ENCODE measurements at places on chromosomes 2 and 18.

DNA sequence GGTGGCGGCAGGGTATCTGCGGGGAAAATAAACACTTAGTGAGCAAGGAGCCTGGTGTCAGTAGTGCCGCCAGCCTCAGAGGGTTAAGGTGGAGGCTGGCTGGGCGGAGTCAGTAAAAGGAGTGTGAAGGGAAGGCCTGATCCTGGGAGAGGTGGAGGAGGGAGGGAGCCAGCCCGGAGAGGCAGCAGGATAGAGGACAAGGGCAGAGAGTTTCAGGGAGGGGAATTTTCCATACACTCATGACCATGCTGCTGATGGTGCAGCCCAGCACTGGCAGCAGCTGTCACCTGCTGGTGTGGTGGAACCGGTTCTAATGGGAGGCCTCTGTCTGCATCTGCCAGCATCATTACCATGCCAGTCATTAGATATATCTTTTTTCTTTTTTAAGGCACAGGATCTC is 2.0 kb upstream of the TEX44 start:
- DNase-seq: no peak

- no peak for DNase-seq
These were observed 34.9 kb downstream of the TEX44 start for GRCh38 chr2:231627384-231628120.

GRCh38 chr2:176380341-176380740 is 111.1 kb downstream of the MTX2 start:
- DNase-seq: no peak

GRCh38 chr2:203330434-203330833 is 2.2 kb downstream of the ABI2 start:
- DNase-seq: no peak

DNA sequence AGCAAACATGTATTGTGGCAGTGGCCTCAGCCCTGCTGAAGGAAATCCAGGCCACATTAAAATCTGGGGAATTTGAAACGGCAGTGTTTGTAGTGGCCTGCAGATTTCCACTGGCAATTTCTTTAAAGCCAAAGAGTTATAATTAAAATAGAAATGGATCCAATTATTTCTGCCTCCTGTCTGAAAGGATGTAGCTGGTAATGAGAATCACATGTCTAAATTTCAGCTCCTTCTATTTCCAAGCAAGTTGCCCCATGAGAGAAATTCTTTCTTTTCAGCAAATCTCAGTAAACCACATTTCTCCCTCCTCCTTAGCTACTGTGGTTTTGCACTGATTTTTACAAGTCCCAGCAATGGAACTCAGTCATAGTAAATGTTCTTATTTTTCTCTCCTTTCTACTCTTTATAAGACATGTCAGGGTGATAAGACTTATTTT is 55.4 kb upstream of the ZNF396 start:
- DNase-seq: no peak

GRCh38 chr2:138814123-138814898 is 34.1 kb upstream of the NXPH2 start:
- DNase-seq: no peak

GRCh38 chr2:73588177-73588576 is 54.0 kb downstream of the NAT8 start:
- DNase-seq: no peak

DNA sequence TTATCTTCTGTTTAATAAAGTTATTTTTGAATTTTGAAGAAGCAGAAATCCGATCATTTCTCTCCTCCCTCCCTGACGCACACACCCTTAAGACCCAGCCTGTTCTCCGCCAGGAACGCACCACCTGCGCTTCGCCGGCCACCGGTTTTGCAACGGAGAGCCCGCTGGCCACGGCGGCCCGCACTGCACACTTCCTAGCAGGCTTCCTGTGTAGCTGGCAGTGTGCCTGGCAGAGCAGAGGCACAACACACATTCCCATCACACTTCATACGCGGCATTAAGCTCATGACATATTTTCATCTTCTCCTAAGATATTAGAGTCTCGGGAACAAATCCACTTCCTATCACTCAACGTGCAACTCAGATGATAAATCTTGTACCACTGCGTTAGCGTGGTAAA is 148.0 kb downstream of the HDAC4 start:
- no peak for DNase-seq

DNA sequence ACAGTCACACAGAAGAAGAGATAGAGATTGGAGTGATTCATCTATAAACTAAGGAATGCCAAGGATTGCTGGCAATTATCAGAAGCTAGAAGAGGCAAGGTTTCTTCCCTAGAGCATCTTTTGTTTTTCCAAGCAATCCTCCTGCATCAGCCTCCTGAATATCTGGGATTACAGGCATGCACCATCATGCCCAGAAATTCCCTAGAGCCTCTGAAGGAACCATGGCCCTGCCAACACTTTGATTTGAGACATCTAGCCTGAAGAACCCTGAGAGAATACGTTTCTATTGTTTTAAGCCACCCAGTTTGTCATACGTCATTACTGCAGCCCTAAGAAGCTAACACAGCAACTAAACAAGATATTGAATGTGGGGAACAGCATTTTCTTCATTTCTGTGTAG is 525.0 kb downstream of the ERBB4 start:
- DNase-seq: no peak

- no peak for DNase-seq
These were observed 473.8 kb downstream of the DCC start for GRCh38 chr18:52813635-52814416.

DNA sequence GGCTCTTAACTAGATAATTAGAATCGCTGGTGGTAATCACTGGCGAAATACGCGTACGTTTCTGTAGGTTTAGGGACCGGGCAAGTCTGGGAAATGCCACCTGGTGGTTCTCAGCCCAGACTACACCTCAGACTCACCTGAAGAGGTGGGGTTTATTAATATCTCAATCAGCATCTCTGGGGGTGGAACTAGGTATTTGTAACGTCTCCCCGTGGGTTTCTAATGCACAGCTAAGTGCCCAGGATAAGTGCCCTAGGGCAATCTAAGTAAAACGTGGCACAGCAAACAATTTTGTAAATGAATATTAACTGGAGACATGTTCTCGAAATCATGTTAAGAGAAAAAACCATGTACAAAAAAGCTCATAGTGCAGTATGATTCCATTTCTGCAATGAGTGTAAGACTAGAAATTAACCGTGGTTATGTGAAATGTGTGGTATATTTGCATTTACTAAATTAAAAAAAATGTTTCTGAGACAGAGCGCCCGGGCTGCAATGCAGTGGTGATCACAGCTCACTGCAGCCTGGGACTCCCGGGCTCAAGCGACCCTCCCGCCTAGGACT is 760 bp upstream of the CNOT11 start:
- DNase-seq: no peak

DNA sequence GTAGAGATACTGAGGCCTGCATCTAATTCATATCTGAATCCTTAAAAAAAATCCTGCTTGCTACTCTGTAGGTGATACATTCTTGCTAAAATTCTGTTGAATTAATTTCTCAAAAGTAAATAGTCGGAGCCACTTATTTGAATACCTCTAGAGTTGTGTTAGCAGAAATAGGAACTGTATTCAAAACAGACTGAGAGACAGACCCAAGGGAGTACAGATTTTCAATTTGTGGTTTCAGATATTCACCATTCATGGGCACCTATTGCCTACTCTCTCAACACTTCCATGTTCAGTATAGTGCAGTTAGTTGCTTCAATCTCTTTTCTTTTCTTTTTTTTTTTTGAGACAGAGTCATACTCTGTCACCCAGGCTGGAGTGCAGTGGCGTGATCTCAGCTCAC is 46.6 kb upstream of the CTLA4 start:
- no peak for DNase-seq

GRCh38 chr2:219467736-219468075 is 31.0 kb upstream of the GMPPA start:
- DNase-seq: no peak

DNA sequence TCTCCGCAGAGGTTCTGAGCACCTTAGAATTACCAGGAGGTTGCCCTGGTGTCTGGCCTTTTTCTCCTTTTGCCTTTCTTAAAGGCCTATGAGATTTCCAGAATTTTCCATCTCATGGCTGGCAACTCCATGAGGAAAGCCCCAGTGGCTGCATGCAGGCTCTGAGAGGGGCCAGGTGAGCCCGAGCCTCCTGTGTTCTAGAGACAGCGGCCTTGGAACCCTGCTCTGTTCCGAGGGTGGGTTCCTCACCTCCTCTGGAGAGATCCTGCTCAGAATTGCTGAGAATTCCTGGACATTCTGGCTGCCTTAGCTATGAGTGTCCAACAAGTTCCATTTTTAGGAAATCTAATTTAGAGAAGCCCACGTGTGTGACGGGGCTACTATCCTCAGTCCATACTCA is 35.7 kb upstream of the HPCAL1 start:
- DNase-seq: no peak

DNA sequence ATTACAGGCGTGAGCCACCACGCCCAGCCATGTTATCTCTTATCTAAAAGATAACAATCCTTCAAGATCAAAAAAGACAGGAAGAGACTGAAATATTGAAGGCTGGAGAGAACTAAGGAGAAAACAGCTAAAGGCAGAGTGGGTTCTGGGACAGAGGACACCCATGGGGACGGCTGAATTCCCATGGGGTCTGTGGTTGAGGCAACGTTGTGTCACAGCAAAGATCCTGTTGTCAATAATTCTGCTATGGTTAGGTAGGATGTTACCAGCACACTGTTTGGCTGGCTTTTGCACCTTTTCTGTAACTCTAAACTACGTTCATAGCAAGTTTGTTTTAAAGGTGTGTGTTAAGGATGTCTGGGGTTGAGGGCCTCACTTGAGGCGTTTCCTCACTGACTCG is 137.7 kb upstream of the APCDD1 start:
- no peak for DNase-seq

- peak; percentile 51 for DNase-seq
These were observed 39.3 kb downstream of the AP1S3 start for GRCh38 chr2:223797811-223798721.

- DNase-seq: no peak
These were observed 32.3 kb upstream of the ZBTB7C start for GRCh38 chr18:48441405-48441881.

DNA sequence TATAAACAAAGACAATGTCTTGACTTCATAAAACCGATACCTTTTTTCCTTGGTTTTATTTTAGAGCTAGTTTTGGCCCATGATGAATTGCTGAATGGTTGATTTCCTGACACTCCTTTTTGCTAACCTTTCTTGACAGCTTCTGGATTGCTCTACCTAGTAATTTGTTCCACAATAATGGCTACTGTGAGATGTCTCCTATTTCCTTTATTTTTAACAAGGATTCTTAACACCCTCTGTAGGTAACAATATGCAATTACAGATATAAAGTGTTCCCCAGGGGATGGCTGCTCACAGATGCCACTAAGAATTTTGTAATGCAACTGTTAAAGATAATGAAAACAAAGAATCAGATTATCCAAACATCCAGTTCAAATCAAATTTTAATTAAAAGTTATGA is 100.8 kb upstream of the ATP5MC3 start:
- peak; percentile 56 for DNase-seq

DNA sequence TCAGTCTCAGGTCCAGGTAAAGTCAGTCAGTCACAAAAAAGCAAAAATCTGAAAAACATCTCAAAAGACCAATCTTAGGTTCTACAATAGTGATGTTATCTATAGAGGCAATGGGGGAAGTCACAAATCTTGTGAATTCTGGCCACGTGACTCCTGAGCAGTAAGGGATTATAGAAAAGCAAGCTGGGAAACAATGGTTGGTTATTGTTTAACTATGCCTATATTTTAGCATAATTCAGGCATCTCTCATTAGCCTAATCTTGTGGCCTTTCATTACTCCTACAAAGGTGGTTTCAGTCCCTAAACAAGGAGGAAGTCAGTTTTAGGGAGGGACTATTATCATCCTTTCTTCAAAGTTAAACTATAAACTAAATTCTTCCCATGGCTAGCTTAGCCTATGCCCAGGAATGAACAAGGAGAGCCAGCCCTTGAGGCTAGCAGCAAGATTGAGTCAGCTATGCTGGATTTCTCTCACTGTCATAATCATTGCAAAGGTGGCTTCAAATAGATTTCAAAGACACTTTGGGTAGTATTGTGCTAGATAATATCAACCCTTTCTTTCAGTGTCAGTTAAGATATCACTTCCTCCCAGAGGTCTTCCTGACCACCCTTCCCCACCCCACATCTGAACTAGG is 56.4 kb upstream of the ITGA6 start:
- DNase-seq: no peak

- DNase-seq: no peak
These were observed 27.7 kb downstream of the B3GNT7 start for GRCh38 chr2:231423176-231423575.

DNA sequence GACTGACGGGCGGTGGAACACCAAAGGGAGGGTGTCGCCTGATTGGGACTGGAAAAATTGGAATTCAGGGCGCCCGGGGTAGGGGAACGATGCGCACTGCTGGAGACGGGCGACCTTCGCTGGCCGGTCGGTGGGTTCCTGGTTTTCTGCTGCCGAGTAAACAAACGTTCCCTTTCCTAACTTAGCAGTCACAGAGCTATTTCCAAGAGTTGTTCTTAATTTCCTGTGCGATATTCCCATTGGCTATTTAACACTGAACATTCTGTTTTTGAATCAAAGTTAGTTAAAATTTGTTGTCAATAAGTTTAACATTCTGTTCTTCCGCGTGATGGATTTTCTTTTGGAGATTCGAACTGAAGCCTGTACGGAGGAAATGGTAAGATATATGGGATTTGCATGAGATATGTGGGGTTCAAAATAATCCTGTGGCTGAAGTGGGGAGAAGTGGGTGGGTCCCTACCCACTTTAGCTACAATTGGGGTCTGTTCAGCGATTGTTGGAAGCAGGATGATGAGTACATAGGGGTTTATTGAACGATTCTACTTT is 862 bp downstream of the C18orf54 start:
- DNase-seq: no peak

GRCh38 chr2:127196998-127197397 is 23.1 kb downstream of the CYP27C1 start:
- DNase-seq: no peak

DNA sequence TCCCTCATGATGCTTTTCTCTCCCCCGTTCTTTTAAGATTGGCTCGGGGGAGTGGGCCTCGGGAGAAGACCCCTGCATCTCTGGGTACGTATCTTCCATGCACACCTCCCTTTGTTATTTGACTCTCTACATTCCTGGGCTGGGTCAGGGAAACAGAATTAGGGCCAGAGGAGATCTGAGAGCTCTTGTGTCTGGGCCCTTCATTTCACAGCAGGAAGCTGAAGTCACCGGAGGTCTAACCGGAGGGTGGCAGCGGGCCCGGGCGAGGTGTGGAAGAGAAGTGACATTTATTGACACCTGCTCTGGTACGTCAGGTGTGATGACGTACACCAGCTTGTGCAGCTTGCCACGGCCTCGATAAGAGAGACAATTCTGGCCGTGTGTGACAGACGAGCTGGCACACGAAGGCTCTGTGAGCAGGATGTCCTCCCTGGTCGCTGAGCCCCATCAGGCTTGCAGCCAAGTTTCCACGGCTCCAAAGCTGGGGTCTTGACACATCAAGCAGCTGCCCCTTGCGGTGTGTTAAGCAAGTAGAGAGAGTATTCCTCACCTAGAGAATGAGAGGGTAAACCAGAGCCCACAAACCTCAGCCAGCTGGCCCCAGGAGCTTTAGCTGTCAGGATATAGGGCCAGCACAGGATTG is 30.4 kb downstream of the TOGARAM2 start:
- no peak for DNase-seq

DNA sequence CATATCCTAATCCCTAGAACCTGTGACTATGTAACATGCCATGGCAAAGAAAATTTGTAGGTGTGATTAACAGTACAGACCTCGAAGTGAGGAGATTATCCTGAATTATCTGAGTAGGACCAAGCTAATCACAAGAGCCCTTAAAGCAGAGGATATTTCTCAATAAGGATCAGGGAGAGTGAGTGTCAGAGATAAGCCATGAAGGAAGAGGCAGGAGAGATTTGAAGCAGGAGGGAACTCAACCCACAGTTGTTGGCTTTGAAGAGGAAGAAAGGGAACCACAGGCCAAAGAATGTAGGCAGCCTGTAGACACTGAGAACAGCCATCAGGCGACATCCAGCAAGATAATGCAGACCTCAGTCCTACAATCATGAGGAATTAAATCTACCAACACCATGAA is 229.3 kb downstream of the NBAS start:
- DNase-seq: no peak

Measured in HTR-8/SVneo (cell line).